Stomach (tissue), 19 donors: ENCODE measurements at places on chromosomes 7 and 10. TPM values are rescaled to one million over a fixed set of nuclear protein-coding genes. Genes with fewer than 3 reads are reported as not detected.
A peak's percentile ranks its signal among the peaks of the same experiment; 100 is the strongest.

The TEX47 gene
- not detected for total RNA-seq

The PPA1 gene
- total RNA-seq: 93.9 TPM

DNA sequence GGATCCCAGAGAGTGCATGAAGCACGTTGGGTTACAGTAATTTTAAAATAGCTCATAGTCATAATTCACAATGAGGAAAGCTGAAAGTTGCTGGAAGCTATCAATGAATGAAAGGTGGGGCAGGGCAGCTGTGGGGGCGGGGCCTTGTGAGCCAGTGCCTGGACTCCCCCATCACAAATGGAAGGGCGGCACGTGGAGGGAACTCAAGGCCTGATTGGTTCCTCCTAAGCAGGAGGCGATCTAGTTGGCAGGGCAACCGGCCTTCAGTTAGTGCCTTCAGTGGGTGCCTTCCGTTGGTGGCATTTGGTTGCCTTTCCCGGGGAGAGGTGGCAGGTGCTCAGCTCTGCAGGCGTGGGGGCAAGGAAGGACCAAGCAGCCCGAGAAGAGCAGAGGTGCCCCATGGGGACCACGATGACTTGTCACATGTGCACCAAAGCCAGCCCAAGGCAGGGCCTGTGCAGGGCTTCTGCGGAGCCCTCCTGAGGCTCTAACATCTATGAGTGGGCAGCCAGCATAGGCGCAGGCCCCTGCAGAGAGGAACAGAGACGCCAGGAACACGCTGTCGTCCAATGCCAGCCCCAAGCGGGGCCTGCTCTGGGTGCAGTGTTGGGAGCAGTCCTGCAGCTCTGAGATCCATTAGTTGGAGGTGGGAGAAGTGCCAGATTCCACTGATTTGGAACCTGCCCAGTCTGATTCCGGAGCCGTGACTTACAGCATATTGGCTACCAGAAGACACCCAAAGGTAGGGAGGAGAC lies 59.8 kb upstream of the PDSS1 start:
- no peaks in the 10 kb centered on the region for H3K4me1 ChIP-seq
- H3K27ac ChIP-seq: no peak overlapping the region
- no peaks in the 10 kb centered on the region for H3K27me3 ChIP-seq
- no peak for DNase-seq

GRCh38 chr7:128807191-128807590 lies 15.4 kb downstream of the CCDC136 start:
- H3K36me3 ChIP-seq: peaks cover 41% of the 10 kb centered on the region
- no peak overlapping the region for H3K4me3 ChIP-seq
- H3K27me3 ChIP-seq: no peaks in the 10 kb centered on the region

GRCh38 chr7:129855234-129855673 lies 97.5 kb downstream of the UBE2H start:
- H3K27ac ChIP-seq: no peak overlapping the region
- no peak for DNase-seq
- no peak overlapping the region for H3K4me3 ChIP-seq
- H3K36me3 ChIP-seq: no peaks in the 10 kb centered on the region

The ANK3 gene
- total RNA-seq: 115 TPM

DNA sequence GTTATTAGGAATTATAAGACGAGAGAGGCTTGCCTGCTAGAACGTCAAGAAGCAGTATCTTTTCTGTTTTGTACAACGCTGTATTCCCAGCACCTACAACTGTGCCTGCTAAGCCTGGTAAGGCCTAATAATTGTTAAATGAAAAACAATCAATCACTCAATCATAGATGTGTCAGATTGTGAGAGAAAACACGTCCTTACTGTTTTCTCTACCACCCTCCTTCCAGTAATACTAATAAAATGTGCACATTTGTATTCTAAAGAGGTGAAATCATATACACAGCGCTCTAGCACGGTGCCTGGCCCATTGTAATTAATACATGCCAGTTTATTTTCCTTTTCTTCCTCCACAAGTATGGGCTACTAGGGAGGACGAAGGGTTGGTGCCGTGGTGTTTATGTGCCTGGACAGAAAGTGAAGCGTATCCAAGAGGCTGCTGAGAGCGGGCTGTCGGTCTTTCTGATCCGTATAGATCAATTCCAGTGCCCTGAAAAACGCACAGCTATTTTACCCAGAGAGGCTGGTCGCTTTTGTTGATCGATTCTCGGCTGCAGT lies 1.5 kb upstream of the AUTS2 start:
- H3K4me3 ChIP-seq: peak overlapping the region; percentile 89
- DNase-seq: no peak
- peaks cover 26% of the 10 kb centered on the region for H3K4me1 ChIP-seq

The LRRC17 gene
- not detected for total RNA-seq

- no peak overlapping the region for H3K4me3 ChIP-seq
- H3K36me3 ChIP-seq: no peaks in the 10 kb centered on the region
- no peak for DNase-seq
- H3K27me3 ChIP-seq: no peaks in the 10 kb centered on the region
- peak overlapping the region; percentile 73 for H3K27ac ChIP-seq
These were observed 345.7 kb upstream of the KLF6 start for GRCh38 chr10:4130685-4131084.

The VIPR2 gene
- 1.2 TPM for total RNA-seq

The HIPK2 gene
- 85.7 TPM for total RNA-seq

The CRTAC1 gene
- 0.37 TPM for total RNA-seq

DNA sequence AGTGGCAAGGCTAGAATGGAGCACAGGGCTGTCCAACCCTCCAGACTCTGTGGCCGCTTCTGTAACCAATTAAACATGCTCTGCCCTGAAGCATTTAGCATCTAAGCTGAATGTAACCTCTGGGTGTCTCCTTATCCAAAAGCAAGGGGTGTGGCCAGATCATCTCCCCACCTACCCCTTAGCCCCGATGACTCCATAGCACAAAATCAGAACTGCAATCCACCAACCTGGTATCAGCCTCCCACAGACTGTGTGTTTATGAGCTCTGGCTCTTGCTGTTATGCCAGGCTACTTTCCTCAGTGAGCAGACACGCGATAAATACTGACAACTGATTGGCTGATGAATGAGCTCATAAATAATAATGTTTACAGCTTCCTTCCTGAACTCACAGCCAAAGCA lies 3.2 kb downstream of the FRMD4A start:
- no peaks in the 10 kb centered on the region for H3K27me3 ChIP-seq
- no peak for DNase-seq
- H3K36me3 ChIP-seq: no peaks in the 10 kb centered on the region
- peaks cover 12% of the 10 kb centered on the region for H3K4me1 ChIP-seq
- no peak overlapping the region for H3K4me3 ChIP-seq

The IKZF1 gene
- total RNA-seq: 139 TPM

- no peak overlapping the region for H3K4me3 ChIP-seq
- H3K36me3 ChIP-seq: no peaks in the 10 kb centered on the region
- H3K27ac ChIP-seq: no peak overlapping the region
- peaks cover 2% of the 10 kb centered on the region for H3K4me1 ChIP-seq
These were observed 28.3 kb downstream of the PTPRN2 start for GRCh38 chr7:158559356-158559755.

The TSPAN12 gene
- total RNA-seq: 18.0 TPM

DNA sequence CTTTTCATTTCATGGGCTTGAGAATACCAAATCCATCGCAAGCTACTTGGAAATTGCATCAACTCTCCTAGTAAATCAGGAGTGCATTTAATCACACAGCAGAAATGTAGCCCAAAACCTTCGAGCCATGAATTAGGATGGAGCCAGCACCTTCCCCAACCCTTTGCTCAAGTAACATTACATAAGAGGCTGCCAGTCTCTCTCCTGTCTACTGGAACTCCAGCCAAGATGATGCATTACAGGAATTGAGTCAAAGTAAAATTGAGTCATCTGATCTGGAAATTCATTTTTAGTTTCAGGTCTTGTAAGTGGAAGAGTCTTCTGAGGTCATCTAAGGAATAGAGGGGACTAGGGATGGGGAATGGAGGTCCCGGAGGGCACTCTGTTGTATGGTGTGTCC lies 69.7 kb upstream of the FHIP2A start:
- H3K4me3 ChIP-seq: no peak overlapping the region
- no peaks in the 10 kb centered on the region for H3K27me3 ChIP-seq
- H3K4me1 ChIP-seq: peaks cover 12% of the 10 kb centered on the region
- H3K36me3 ChIP-seq: no peaks in the 10 kb centered on the region

DNA sequence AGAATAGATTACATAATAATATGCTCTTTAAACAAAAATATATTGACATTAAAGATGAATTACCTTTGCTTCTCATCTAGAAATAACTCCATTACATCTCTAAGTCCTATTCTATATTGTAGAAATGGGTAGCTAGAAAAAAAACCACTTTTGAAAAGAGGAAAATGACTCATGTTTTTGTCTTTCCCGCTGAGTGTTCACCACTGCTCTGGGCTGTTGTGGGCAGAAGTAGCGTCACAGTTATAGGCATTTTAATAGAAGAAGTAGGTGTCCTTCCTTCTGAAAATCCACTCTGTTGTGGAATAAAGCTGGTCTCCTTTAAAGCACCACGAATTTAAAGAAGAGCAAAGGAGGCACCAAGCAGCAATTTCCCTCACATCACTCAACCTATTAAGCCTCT lies 117.6 kb upstream of the NFE2L3 start:
- H3K27me3 ChIP-seq: no peaks in the 10 kb centered on the region
- no peak overlapping the region for H3K4me3 ChIP-seq
- DNase-seq: no peak
- no peaks in the 10 kb centered on the region for H3K4me1 ChIP-seq
- no peaks in the 10 kb centered on the region for H3K36me3 ChIP-seq
- H3K27ac ChIP-seq: no peak overlapping the region

- peak; percentile 31 for DNase-seq
- H3K4me3 ChIP-seq: no peak overlapping the region
- H3K36me3 ChIP-seq: no peaks in the 10 kb centered on the region
- H3K27ac ChIP-seq: no peak overlapping the region
These were observed 398.3 kb upstream of the NPVF start for GRCh38 chr7:25626451-25627131.

The ENKUR gene
- total RNA-seq: 4.9 TPM

DNA sequence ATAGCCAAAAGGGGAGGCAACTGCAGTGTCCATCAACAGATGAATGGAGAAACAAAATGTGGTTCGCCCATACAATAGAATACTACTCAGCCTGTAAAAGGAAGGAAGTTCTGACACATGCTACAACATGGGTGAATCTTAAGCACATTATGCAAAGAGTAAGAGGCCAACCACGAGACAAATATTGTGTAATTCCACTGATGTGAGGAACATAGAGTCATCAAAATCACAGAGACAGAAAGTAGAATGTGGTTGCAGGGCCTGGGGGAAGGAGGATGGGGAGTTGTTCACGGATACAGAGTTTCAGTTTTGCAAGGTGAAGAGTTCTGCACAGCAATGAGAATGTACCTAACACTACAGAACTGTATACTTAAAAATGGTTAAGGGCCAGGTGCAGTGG lies 13.7 kb upstream of the C10orf71 start:
- H3K27me3 ChIP-seq: peaks cover 4% of the 10 kb centered on the region
- no peak overlapping the region for H3K4me3 ChIP-seq
- H3K36me3 ChIP-seq: no peaks in the 10 kb centered on the region
- no peak for DNase-seq

The WNT8B gene
- total RNA-seq: not detected

DNA sequence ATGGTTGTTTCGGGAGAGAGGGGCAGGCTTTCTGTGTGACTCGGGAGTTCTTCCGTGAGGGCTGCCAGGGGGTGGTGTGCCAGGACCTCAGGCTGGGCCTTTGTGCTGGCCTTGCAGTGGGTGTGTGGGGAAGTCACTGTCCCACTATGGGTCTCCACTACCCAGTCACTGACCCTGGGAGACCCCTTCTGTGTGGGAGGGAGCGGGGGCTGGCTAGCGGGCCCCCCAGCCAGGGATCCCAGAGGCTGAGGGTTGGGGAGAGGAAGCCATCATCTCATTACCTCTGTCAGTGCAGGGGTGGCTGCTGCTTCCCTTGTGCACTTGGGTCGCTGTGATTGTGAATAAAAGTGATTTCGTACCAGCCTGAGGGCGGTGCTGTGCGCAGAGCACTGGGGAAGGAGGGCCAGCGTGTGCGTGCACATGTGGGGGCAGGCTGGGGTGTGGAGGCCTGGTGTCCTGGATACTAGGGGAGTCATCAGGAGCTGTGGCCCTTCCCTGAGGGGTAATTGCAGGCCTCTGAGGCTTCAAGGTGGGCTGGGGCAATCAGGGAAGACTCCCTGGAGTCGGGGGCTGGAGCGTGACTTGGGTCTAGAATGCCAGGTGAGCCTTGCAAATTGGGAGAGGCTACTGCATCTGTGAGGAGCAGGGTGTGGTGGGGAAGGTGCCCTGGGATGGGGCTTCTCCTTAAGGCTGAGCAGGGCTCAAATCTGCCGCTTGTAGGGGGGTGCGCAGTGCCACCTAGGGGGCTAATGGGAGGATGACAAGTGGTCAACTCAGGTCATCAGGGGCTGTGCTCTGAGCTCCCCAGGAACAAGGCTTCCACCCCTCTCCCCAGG lies 98.9 kb downstream of the NEURL1 start:
- H3K4me3 ChIP-seq: no peak overlapping the region
- no peak overlapping the region for H3K27ac ChIP-seq
- H3K27me3 ChIP-seq: no peaks in the 10 kb centered on the region
- DNase-seq: peak; percentile 47
- no peaks in the 10 kb centered on the region for H3K4me1 ChIP-seq
- H3K36me3 ChIP-seq: peaks cover 24% of the 10 kb centered on the region

DNA sequence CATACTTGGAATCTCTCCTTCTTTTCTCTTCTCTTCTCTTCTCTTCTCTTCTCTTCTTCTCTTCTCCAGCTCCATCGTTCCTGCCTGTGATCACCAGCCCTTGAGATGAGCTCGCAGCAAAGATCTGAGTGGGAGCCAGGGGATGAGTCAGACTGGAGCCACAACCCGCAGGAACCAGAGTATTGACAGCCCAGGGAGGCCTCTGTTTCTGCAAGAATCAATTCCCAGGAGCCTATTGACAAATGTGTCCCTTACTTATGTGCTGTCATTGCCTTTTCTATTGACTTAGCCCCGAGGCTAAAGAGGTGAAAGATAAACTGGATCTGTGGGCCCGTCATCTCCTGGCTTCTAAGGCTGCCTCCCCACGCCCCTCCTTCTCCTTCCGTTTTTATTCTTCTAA lies 13.1 kb upstream of the HABP2 start:
- no peak overlapping the region for H3K27ac ChIP-seq
- H3K4me1 ChIP-seq: peaks cover 14% of the 10 kb centered on the region
- H3K36me3 ChIP-seq: no peaks in the 10 kb centered on the region
- H3K4me3 ChIP-seq: no peak overlapping the region
- no peak for DNase-seq

- no peak overlapping the region for H3K27ac ChIP-seq
- H3K36me3 ChIP-seq: no peaks in the 10 kb centered on the region
- H3K4me1 ChIP-seq: no peaks in the 10 kb centered on the region
- DNase-seq: peak; percentile 4
These were observed 44.4 kb upstream of the GAD2 start for GRCh38 chr10:26172131-26172530.

The ATG9B gene
- total RNA-seq: not detected

- no peak overlapping the region for H3K27ac ChIP-seq
- DNase-seq: no peak
- H3K4me1 ChIP-seq: no peaks in the 10 kb centered on the region
- H3K4me3 ChIP-seq: no peak overlapping the region
- no peaks in the 10 kb centered on the region for H3K36me3 ChIP-seq
These were observed 216.9 kb upstream of the FERD3L start for GRCh38 chr7:19362099-19362498.

GRCh38 chr7:44438816-44439215 lies 51.6 kb downstream of the NUDCD3 start:
- no peaks in the 10 kb centered on the region for H3K4me1 ChIP-seq
- DNase-seq: no peak
- no peak overlapping the region for H3K27ac ChIP-seq
- H3K4me3 ChIP-seq: no peak overlapping the region
- H3K27me3 ChIP-seq: no peaks in the 10 kb centered on the region
- no peaks in the 10 kb centered on the region for H3K36me3 ChIP-seq
